Transverse colon (tissue), 4 donors: ENCODE measurements at places on chromosomes 5 and 9. TPM values are rescaled to one million over a fixed set of nuclear protein-coding genes. Genes with fewer than 3 reads are reported as not detected.

Gene CSF1R
- 15.2 TPM for total RNA-seq

Gene MARCOL
- total RNA-seq = not detected

Gene TBC1D2
- 109 TPM for total RNA-seq

Gene MED27
- total RNA-seq = 2.6 TPM

Gene APBB3
- 32.5 TPM for total RNA-seq

Gene CCNJL
- total RNA-seq = 37.6 TPM

DNA sequence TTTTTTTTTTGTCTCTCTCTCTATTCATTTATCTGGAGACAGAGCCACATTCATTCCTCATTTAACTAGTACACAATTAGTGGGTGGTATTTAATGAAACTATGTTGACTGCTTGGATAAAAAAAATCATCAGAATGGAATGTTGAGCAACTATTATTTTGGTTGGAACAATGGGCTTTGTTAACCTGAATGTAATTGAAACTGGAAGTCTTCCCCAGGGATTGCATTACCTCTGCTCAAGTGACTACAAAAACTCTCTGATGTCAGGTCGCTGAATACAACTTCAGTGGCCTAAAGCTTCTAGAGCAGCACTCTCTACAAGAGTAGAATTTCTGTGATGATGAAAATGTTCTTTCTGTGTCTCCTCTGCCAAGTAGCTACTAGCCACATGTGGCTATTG lies 295.8 kb downstream of the DEPDC1B start:
- DNase-seq = no peak

GRCh38 chr5:76982450-76982849 lies 29.6 kb downstream of the CRHBP start:
- no peak for DNase-seq

DNA sequence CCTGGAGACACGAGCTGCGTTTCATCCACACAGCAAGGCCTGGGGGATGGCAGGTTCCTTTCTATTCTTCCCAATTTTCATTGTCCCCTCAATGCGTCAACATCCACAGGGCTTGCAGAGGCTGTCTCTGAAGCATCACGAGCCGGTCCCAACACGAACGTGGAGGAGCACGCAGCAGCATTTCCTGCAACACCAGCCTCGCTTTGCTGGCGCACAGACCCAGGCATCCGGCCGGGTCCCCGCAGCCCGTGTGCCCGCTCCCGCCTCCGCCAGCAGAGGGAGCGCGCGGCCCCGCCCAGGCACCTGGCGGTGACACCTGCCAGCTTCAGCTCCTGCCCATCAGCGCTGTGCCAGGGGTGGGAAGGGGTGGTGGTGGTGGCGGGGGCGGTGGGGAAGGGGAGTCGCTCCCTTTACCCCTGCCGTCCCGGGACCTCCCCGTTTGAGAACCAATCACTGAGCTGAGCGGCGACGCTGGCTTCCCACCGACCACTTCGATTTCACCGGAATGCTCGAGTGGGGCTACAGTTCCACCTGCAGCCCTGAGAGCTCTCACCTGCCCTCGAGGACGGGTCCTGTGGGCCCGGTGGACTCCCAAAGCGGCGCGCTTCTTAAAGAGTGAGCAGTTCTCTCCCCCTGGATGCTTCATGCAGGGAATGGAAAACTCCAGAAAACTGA lies 464.5 kb downstream of the ICE1 start:
- peak; percentile 19 for DNase-seq

GRCh38 chr9:19927560-19927959 lies 138.7 kb upstream of the SLC24A2 start:
- no peak for DNase-seq

- DNase-seq = no peak
Observed at GRCh38 chr5:77449981-77450380, 42.1 kb downstream of the WDR41 start.

DNA sequence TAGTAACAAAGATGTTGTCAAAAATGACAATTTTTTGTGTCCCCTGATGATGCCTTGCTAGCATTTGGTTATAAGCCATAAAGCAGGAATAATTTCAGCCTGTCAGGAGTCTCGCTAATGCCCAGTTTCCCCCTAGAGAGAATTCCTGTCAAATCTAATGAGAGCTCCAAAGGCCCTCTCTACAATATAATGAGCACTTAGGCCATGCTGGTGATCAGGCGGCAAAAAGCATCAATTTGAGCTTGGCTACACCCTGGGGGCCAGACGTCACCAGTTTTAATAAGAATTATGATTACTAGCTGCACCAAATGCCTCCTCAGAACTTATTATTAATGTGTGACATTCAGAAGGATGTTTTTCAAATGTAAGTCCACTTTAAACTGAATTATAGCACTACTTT lies 6.1 kb downstream of the TLE1 start:
- DNase-seq = no peak

GRCh38 chr5:120690621-120691407 lies 226.7 kb downstream of the PRR16 start:
- no peak for DNase-seq
